ENCODE measurements at places on chromosomes 3 and 15.

GRCh38 chr15:88017753-88018152, 238.8 kb downstream of the NTRK3 start:
- H3K27ac ChIP-seq: no peak overlapping the region
- H3K4me3 ChIP-seq: no peak overlapping the region
- no peaks in the 10 kb centered on the region for H3K36me3 ChIP-seq
- no peaks in the 10 kb centered on the region for H3K4me1 ChIP-seq

DNA sequence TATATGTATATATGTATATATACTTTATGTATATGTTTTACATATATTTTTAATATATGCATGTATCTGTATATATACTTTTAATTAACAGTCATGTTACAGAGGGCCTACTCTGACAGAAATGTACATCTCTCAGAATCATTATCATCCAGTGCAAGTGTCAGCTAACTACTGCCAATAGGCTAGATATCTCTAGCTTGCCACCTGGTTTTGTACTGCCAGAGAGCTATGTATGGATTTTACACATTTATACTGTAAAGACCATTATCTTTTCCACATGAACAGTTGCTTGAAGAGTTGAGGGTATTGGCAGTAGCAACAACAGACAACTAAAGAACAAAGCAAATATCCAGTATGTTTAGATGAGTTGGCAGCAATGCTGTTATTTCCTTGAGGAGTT, 99.7 kb upstream of the VGLL3 start:
- H3K36me3 ChIP-seq: no peaks in the 10 kb centered on the region
- DNase-seq: no peak
- no peaks in the 10 kb centered on the region for H3K4me1 ChIP-seq
- no peaks in the 10 kb centered on the region for H3K27me3 ChIP-seq
- H3K27ac ChIP-seq: no peak overlapping the region

- H3K4me3 ChIP-seq: peak overlapping the region; percentile 19
- H3K27me3 ChIP-seq: no peaks in the 10 kb centered on the region
- peaks cover 37% of the 10 kb centered on the region for H3K4me1 ChIP-seq
- DNase-seq: peak; percentile 69
Observed at GRCh38 chr3:23161896-23162570, 41.1 kb upstream of the UBE2E2 start.

- H3K27me3 ChIP-seq: no peaks in the 10 kb centered on the region
- no peak for DNase-seq
- no peak overlapping the region for H3K27ac ChIP-seq
- no peak overlapping the region for H3K4me3 ChIP-seq
Observed at GRCh38 chr3:49733551-49733950, 9.8 kb upstream of the GMPPB start.

DNA sequence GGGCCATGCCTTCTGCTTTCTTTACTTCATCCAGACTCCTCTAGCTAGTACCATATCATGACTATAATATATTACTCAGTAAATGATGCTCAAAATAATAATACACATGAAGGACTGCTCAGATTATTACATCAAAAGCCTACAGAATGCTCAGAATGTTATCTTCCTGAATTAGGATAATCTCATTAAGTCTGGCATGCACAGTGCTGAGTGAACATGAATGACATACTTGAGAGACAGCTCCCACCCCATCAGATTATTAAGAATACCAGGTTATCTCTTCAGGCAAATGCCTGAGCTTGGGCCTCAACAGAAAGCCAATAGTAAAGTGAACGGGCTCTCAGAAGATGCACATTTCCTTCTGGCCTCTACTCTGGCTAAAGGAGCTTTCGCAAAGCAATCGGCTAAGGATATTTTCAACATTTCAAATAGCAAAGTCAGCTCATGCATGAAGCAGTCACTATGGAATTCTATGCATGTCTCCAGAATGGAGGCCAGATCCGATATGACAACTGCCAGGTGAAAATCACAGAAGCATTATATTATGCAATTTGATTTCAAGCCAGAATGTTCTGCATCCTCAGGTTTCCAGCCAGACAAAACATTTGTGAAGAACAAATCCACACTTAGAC, 122.6 kb downstream of the KCNMB2 start:
- H3K4me1 ChIP-seq: no peaks in the 10 kb centered on the region
- no peak overlapping the region for H3K27ac ChIP-seq
- H3K36me3 ChIP-seq: no peaks in the 10 kb centered on the region
- no peak for DNase-seq
- no peaks in the 10 kb centered on the region for H3K27me3 ChIP-seq

- no peak for DNase-seq
- no peaks in the 10 kb centered on the region for H3K36me3 ChIP-seq
- H3K4me3 ChIP-seq: no peak overlapping the region
- H3K27me3 ChIP-seq: no peaks in the 10 kb centered on the region
- peaks cover 12% of the 10 kb centered on the region for H3K4me1 ChIP-seq
- no peak overlapping the region for H3K27ac ChIP-seq
Observed at GRCh38 chr3:23439080-23439479, 236.0 kb downstream of the UBE2E2 start.

GRCh38 chr3:108312656-108313055, 16.3 kb downstream of the HHLA2 start:
- no peaks in the 10 kb centered on the region for H3K36me3 ChIP-seq
- H3K4me3 ChIP-seq: no peak overlapping the region
- peaks cover 2% of the 10 kb centered on the region for H3K27me3 ChIP-seq
- no peak for DNase-seq
- no peaks in the 10 kb centered on the region for H3K4me1 ChIP-seq
- no peak overlapping the region for H3K27ac ChIP-seq

- H3K4me3 ChIP-seq: no peak overlapping the region
- no peaks in the 10 kb centered on the region for H3K36me3 ChIP-seq
- H3K4me1 ChIP-seq: peaks cover 3% of the 10 kb centered on the region
- H3K27ac ChIP-seq: no peak overlapping the region
Observed at GRCh38 chr3:103218146-103218545, 783.3 kb downstream of the ZPLD1 start.

GRCh38 chr3:46281551-46281950, 39.3 kb downstream of the CCR3 start:
- H3K4me1 ChIP-seq: peaks cover 29% of the 10 kb centered on the region
- H3K27me3 ChIP-seq: no peaks in the 10 kb centered on the region
- no peak overlapping the region for H3K4me3 ChIP-seq
- DNase-seq: no peak
- H3K27ac ChIP-seq: no peak overlapping the region

- H3K36me3 ChIP-seq: no peaks in the 10 kb centered on the region
- no peak for DNase-seq
- no peak overlapping the region for H3K4me3 ChIP-seq
- H3K4me1 ChIP-seq: no peaks in the 10 kb centered on the region
- no peak overlapping the region for H3K27ac ChIP-seq
Observed at GRCh38 chr3:180093535-180093934, 56.8 kb upstream of the PEX5L start.

- no peaks in the 10 kb centered on the region for H3K27me3 ChIP-seq
- no peaks in the 10 kb centered on the region for H3K36me3 ChIP-seq
- no peak overlapping the region for H3K27ac ChIP-seq
Observed at GRCh38 chr3:79052054-79052681, 715.6 kb downstream of the ROBO1 start.

Data from GM12878 (cell line).